Heart right ventricle (tissue), 16 donors: ENCODE measurements at places on chromosomes 5 and 9. TPM values are rescaled to one million over a fixed set of nuclear protein-coding genes. Genes with fewer than 3 reads are reported as not detected.

DNA sequence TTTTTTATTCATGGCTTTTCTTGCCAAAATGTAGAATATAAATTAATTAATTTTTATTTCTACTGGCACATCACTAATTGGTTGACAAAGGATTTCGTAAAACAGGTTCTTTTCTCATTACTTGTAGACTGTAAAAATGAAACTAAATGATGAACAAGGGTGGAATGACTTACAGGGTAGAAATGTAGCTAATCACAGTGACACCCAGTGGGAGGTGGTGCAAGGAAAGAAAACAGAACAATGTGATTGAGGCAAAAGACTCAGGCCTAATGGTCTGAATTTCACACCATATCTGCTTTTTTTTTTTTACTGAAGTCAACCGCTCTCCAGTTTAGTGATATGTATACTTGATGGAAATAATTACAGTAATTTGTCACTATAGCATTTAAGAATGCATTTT, 28.9 kb downstream of the GABRG2 start:
- DNase-seq, result no peak

- no peak for DNase-seq
These were observed 687.0 kb upstream of the FTMT start for GRCh38 chr5:121164632-121165031.

Gene DRD1
- not detected for polyA plus RNA-seq

Gene CCDC180
- 0.75 TPM for polyA plus RNA-seq

Gene SCGB3A2
- 0.17 TPM for polyA plus RNA-seq

- no peak for DNase-seq
These were observed 15.1 kb downstream of the PDE8B start for GRCh38 chr5:77225531-77225930.

DNA sequence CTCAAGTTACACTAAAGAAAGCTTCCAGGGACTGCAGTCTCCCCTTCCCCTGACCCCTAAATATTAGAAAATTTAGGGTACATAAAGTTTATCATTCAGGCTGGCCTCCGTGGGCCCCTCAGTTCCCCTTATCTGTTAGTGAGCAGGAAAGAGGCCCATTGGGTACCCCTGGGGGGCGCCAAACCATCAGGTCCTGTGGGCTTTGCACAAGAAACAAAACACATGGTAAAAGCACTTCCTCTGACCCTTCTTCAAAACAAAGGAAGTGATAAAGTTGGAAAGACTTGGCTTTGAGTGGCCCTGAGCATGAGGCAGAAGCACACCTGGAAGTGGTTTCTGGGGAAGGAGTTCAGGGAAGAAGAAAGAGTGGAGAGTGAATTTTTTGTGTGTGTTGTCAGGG, 213.0 kb downstream of the SMARCA2 start:
- no peak for DNase-seq

DNA sequence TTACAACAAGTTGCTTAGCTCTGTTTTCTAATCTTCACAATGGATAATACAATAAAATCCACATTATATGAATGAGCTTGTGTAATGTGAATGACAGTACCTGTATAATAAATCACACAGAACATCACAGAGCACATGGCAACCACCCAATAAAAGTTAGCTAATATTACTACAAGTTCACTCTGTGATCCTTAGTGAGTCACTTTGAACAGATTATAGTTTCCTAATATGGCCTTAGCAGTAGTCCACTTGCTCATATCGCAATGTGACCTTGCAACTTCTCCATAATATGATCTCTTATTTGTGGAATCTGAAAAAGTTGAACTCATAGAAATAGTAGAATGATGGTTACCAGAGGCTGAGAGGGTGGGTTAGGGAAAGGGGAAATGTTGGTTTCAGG, 361.3 kb downstream of the PTPRD start:
- DNase-seq, result no peak

Gene DNAI1
- 0.28 TPM for polyA plus RNA-seq

Gene TMEM232
- 0.26 TPM for polyA plus RNA-seq

Gene CHD1
- 20.4 TPM for polyA plus RNA-seq

GRCh38 chr5:129125819-129126218, 31.3 kb downstream of the ISOC1 start:
- no peak for DNase-seq

GRCh38 chr9:137051145-137051724, 2.6 kb downstream of the ENTPD2 start:
- no peak for DNase-seq

Gene CCDC192
- polyA plus RNA-seq, result not detected

DNA sequence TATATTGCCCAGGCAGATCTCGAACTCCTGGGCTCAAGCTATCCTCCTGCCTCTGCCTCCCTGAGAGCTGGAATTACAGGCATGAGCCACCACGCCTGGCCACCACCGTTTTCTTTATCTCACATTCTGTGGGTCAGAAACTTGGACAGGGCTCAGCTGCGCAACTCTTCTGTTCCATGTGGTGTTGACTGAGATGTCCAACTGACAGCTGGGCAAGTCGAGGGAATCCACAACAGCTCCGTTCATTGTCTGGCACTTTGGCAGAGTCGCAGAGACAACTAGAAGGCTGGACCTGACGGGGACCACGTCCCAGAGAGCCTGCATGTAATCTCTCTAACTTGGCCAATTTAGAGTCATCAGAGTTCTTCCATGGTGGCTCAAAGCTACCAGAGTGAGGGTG, 36.2 kb upstream of the AOPEP start:
- DNase-seq, result no peak

DNA sequence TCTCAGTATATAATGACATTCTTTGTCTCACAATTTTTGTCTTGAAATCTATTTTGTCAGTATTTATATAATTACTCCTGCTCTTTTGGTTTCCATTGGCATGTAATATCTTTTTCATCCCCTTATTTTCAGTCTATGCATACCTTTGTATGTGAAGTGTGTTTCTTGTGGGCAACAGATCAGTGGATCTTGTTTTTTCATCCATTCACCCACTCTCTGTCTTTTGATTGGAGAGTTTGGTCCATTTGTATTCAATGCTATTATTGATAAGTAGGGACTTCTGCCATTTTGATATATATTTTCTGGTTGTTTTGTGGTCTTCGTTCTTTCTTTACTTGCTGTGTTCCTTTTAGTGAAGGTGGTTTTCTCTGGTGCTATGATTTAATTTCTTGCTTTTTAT, 10.9 kb downstream of the RIC1 start:
- no peak for DNase-seq

GRCh38 chr9:91519520-91520277, 96.1 kb upstream of the NFIL3 start:
- no peak for DNase-seq

- DNase-seq, result no peak
These were observed 20.7 kb downstream of the CDC37L1 start for GRCh38 chr9:4700091-4700490.

- no peak for DNase-seq
These were observed 30.4 kb downstream of the GLT6D1 start for GRCh38 chr9:135608999-135609317.

DNA sequence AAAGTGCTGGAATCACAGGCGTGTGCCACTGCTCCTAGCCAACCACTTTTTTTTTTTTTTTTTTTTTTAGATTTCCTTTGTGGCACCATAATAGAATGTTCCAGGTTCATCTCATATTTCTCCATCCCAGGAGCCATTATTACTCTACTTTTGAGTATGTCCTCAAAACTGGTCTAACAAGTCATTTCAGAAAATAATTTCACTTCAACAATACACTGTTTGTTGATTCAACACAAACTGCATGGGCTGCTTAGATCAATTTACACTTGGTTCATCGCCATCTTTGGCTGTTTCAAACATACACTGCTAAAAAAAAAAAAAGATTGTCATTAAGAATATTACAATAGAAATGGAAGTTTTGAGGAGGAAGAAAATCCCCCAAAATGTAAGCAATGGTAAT, 57.9 kb downstream of the CSNK1A1 start:
- no peak for DNase-seq

DNA sequence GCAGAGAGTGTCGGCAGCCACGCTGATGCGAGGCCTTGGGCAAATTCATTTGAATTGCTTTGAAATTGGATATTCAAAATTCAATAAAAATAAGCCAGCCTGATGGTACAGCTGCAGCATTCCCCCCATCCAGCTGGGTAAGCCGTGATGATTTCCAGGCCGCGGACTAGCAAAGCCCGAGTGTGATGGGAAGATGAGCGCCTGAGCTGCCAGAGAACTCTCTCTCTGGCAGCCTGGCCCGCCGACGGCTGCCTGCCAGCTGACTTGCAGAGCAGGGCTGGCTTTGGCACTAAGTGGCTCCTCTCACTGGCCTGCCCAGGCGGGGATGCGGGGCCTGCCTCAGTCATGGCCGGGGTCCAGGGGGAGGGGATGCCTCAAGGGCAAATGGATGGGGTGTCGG, 268.3 kb upstream of the WWC1 start:
- peak; percentile 70 for DNase-seq

DNA sequence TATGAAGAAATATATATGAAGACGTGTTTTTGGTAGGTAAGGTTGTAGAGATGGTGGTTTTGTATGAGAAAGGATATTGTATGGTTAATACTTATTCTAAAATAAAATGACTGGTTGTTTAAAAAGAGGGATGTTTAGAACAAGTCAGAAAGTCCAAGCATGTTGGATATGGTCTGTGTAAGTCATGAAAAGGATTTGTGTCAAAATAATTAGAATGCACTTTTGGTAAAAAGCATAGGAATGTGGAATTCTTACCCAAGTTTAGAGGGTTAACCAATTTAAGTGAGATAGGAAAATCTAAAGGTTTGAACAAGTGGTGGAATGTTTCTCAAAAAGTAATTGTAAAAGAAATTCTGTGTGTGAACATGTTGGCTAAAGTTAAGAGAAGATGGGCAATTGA, 1556.5 kb upstream of the C9orf72 start:
- DNase-seq, result no peak

GRCh38 chr5:150862070-150862469, 15.7 kb downstream of the IRGM start:
- DNase-seq, result no peak

DNA sequence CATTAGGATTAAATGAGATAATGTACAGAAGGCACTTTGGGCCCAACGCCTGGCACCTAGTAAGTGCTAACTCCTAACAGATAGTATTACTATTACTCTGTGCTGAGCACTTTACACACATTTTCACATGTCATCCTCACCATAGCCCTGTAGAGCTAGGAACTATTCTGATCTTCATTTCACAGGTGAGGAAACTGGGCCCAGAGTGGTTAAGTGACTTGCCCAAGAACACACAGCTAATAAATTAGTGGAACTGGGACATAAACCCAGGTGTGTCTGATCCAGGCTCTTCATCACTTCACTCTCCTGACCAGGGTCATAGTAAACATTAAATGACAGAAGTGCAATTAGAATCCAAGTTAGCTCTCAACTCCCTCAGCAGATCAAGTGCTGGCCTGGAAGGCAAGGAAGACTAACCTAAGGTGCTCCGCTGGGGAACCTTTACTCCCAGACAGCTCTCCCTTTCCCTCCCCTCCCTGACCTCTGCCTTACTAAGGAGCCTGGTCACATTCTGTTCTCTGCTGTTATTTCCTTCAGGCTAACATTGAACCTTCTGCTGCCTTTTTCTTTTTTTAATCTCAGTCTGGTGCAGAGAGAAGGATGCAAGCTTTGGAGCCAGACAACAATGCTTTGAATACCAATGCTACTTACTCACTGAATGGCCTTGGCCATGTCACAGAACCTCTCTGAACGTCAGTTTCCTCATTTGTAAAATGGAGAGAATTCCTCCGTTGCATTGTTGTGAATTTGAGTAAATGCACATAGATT, 4.1 kb upstream of the ADRA1B start:
- DNase-seq, result no peak

Gene PDE6A
- polyA plus RNA-seq, result not detected

Gene PCDHAC2
- 0.04 TPM for polyA plus RNA-seq

DNA sequence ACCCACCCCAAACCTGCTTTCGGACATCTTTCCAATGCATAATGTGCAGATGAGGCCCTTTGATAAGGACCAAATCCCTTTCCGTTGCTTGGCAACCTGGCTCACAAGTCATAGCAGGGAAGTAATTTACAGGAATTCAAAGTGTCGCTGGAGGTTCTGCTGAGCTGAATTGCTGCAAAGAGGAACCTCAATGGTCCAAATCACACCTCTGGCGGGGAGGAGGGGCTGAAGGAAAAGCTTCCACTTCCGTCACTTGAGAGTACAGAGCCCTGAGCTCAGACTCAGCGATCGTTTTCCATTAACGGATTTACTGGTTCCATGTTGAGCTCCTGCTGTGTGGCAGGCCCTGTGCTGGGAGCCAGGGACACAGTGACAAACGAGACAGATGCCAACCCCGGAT, 99.3 kb downstream of the KCNIP1 start:
- no peak for DNase-seq

- DNase-seq, result no peak
These were observed 91.4 kb upstream of the RANBP6 start for GRCh38 chr9:6106711-6107339.

Gene PCDHGB7
- 1.9 TPM for polyA plus RNA-seq

DNA sequence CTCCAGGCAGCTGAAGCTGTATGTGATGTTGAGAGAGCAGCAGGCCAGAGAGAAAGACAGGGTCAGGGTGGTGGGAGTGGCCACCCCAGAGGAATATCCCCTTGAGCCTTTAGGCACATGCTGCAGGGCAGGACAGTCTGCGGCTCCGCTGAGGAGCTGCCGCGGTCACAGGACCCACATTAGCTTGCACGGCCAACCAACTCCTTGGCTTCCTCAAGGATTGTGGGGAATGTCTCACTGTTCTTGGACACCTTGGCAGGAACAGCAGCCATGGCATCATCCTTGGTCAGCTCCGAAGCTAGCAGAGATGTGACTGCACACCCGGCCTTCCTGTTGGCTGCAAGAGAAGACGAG, 27.8 kb downstream of the PCDHGC5 start:
- peak; percentile 24 for DNase-seq

GRCh38 chr5:171459839-171460238, 40.4 kb downstream of the FGF18 start:
- no peak for DNase-seq

DNA sequence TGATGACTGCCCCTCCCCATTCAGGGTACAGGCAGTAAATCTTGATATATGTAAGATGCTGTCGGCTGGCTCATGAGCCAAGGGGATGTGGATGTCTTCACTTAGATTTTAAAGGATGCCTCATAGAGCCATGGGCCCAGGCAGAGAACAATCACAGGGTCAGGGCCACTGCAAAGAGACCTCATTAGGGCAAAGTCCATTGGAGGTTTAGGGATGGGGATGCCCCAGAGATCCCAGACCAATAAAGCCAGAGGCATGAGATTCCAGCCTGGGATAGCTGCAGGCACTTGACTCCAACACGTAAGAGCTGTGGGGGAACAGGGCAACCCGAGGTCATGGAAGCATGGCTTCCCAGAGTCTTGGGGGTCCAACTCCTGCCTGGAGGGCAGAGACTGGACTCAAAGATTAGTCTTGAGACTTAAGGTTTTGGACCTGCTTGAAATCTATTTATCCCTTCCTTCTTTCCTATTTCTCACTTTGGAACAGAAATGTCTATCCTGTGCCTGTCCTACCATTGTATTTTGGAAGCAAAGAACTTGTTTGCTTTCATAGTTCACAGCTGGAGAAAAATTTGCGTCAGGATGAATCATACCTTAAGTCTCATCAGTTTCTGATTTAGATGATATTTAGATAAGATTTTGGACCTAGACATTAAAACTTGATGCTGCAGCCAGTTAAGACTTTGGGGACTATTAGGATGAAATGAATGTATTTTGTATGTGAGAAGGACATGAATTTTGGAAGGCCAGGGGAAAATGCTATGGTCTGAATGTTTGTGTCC, 101.3 kb upstream of the ADRA1B start:
- DNase-seq, result no peak
